ENCODE measurements at places on chromosomes 7 and 10.

- peak; percentile 15 for DNase-seq
Observed at GRCh38 chr7:28956608-28957063, 1.5 kb downstream of the TRIL start.

- no peak for DNase-seq
Observed at GRCh38 chr10:38047666-38048065, 37.2 kb downstream of the ZNF33A start.

GRCh38 chr10:103986360-103986759 lies 19.4 kb downstream of the SLK start:
- no peak for DNase-seq

- DNase-seq = no peak
Observed at GRCh38 chr7:140512317-140513000, 33.2 kb upstream of the MKRN1 start.

DNA sequence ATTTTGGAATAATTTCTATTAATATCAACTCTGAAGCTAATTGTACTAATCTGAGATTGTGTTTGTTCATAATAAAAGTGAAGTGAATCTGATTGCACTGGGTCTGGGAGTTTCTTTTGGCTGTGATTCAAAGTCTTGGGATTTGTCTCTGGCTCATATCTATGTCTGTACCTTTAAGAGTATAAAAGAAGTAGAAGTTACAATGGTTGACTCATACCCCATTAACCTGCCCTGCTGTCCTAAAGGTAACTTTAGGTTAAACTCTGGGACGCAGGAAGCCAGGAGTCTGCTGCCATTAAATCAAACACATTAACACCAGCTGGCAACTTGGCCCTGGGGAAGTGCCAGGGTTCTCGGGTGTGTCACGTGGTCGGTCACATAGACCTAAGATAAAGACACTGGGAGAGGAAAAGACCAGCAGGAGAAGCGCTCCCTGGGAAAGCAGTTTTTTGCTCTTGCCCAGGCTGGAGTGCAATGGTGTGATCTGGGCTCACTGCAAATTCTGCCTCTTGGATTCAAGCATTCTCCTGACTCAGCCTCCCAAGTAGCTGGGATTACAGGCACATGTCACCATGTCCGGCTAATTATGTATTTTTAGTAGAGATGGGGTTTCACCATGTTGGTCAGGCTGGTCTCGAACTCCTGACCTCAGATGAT lies 17.8 kb downstream of the SCD start:
- no peak for DNase-seq

DNA sequence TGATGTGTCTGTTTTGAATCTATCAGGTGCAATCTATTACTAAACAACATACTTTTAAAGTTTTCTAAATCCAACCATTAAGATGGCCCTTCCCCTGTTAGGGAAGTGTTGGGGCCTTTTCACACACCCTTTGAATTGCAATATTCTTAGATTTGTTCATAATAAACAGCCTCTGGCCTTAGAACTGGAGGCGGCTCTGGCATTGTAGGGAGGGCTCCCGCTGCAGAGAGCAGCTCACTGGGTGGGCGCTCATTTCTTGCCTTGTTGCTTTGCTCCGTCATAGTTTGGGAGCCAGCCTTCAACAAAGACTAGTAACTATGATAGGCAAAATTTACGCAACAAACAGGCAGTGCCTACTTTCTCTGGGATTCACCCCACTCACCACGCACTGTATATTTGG lies 4.2 kb upstream of the HOXA10 start:
- DNase-seq = no peak

GRCh38 chr10:118531105-118531852 lies 64.2 kb downstream of the PRLHR start:
- DNase-seq = no peak

DNA sequence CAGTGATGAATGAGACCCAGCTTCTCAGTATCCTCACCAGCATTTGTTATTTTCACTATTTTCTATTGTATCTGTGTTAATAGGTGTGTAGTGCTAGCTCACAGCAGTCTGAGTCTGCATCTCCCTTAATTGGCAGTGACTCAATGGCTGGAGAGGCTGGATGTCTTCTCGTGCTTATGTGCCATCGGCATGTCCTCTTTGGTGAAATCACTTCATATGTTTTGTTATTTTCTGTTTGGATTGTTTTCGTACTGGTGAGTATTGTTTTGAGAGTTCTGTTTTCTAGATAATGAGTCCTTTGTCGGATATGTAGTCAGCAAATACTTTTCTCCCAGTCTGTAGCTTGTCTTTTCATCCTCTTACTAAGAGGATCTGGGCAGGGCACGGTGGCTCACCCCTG lies 66.1 kb downstream of the AMZ1 start:
- no peak for DNase-seq

DNA sequence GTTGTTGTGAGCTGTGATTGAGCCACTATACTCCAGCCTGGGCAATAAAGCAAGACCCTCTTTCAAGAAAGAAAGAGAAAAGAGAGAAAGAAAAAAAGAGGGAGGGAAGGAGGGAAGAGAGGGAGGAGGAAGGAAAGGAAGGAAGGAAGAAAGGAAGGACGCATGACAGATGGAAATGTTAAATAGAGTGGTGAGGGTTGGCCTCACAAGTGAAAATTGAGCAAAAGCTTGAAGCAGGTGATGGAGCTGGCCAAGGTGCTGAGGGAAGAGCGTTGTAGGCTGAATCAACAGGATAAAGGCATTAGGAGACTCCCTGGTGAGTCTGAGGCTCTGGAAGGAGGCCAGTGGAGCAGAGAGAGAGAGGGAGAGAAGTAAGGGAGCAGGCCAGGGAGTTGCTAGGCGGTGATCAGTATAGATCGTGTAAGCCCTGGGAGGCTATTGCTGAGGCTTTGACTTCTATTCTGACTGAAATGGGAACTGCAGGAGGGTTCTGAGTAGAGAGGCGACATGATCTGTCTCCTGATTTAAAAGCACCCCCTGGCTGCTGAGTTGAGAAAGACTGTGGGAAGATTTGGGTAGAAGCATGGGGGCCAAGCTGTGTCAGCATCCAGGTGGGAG lies 26.5 kb upstream of the TMEM248 start:
- DNase-seq = no peak

DNA sequence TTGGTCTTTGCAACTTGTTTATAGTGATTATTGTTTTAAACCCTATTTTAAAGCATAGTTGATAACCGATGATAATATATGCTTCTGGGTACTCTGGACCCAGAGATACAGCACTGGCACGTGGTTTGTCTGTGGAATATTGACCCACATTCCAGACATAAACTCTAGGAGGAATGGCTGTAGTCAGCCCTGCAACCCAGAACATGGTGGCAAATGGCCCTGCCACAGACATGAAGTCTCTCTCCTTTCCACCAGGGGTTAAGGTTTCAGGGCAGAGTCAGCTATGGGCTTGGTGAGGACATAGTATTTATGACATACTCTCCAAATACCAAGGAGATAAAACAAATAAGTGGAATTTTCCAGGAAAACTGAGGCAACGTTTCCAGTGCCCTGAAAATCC lies 83.6 kb downstream of the NAMPT start:
- no peak for DNase-seq

- no peak for DNase-seq
Observed at GRCh38 chr7:150401861-150402631, 22.9 kb downstream of the ZNF775 start.

- DNase-seq = no peak
Observed at GRCh38 chr7:90760892-90761291, 164.8 kb downstream of the CDK14 start.

- no peak for DNase-seq
Observed at GRCh38 chr10:62541811-62542210, 167.6 kb downstream of the ZNF365 start.

DNA sequence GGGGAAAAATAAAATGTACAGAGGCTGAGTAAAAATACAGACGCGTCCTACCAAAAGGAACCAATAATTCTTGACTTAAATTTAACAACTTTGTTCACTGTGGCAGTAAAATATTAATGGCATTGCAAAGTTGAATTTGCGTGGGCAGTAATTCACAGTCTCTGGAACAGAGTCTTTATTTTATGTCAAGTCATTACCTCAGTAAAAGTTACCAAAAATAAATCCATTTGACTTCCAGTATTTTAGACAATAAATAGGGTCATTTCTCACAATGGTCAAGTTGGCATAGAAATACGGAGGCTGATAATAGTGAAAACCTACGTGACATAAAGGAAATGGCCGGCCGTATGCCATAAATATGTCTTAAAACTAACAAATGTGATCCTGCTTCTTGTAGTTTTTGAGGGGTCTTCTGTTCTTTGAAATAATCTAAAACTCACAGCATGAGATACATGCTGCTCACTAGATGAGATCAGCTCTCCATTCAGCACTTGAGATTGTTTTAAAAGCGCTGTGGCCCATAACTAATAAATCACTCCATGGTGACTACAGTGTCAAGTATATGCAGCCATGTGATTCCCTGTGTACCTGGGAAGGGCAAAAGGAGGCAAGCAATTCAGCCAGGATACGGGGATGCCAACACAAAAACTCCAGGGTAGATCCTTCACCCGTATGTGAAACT lies 75.3 kb downstream of the DOCK4 start:
- DNase-seq = no peak

GRCh38 chr7:25517906-25518305 lies 289.6 kb upstream of the NPVF start:
- no peak for DNase-seq

DNA sequence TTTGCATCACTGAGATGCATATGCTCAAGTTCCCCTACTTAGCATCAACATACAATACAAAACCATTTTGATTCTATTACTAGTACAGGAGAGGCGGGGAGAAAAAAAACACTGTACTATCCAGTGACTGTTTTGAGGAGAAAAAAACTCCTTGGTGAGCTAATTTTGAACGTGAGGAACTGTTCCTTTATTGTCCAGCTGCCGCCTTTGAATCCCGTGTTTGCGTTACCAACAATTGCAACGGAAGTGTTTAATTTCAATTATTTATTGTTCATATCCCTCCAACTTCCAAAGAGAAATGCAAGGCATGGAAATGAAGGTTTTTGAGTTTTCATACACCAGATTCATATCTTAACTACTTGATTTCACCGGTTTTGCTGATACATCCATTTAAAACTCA lies 66.4 kb upstream of the ARHGAP21 start:
- no peak for DNase-seq

DNA sequence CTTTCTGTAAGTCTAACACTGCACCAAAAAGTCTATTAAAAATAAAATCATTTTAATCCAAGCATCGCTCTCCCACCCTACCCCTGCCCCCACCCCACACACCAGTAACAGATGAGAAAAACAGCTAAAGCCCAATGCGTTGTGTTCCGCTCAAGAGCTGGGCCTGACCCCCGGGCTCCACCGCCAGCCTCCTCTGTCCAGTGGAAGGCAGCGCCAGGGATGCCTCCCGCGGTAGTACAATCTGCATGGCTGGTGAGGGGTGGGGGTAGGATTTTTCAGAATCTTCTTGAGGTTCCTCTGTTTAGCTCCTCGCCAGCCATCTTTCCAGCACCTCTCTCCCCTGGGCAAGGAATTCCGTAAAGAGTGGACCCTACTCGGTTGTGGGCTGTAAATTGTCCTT lies 12.1 kb downstream of the THSD7A start:
- DNase-seq = no peak

- no peak for DNase-seq
Observed at GRCh38 chr10:4568731-4569130, 257.3 kb upstream of the AKR1E2 start.

GRCh38 chr10:60434418-60435046 lies 44.9 kb upstream of the ANK3 start:
- no peak for DNase-seq

DNA sequence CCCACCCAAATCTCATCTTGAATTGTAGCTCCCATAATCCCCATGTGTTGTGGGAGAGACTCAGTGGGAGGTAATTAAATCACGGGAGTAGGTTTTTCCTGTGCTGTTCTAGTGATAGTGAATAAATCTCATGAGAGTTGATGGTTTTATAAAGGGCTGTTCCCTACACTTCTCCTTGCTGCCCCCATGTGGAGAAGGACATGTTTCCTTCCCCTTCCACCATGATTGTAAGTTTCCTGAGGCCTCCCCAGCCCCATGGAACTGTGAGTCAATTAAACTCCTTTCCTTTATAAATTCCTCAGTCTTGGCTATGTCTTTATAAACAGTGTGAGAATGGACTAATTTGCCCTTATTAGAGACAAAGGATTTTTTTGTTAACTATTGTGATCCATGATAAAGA lies 48.5 kb upstream of the MKX start:
- no peak for DNase-seq

DNA sequence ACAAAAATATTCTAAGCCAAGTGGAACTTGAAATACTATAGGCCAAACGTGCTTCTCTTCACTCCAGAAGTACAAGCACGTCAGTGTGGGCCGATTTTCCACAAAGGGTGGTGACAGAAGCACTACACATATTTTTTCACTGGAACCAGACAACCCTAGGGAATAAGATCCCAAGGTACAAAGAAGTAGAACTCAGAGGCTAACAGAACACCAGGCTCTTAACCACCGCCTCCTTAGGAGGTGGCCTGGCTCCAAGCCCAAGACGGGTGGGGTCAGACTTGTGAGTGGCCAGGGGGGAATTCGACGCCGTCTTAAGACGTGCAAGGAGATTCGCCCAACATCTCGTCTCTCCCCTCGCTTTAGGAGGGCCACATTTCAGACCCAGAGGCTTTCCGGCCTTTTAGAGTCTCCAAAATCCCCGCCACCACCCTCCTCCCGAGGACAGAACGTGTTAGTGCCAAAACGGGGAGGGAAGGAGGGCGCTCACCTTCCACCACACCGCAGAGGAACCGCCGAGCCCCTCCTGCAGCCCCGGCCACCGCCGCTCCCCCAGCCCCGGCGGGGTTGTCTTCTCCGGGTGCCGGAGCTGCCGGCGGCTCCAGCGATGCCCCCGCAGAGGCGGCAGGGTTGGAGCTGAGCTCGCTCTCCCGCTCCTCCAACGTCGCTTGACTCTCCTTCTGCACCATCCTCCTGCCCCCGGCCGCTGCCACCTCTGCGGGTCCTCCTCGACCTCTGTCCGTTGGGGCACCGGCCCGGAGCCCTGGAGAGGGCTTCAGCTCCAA lies 716 bp downstream of the OGA start:
- DNase-seq = peak; percentile 27

- no peak for DNase-seq
Observed at GRCh38 chr7:25812086-25812850, 339.7 kb upstream of the NFE2L3 start.

- no peak for DNase-seq
Observed at GRCh38 chr7:47392241-47392759, 189.6 kb downstream of the TNS3 start.

GRCh38 chr10:23001901-23002516 lies 74.2 kb downstream of the ARMC3 start:
- no peak for DNase-seq

DNA sequence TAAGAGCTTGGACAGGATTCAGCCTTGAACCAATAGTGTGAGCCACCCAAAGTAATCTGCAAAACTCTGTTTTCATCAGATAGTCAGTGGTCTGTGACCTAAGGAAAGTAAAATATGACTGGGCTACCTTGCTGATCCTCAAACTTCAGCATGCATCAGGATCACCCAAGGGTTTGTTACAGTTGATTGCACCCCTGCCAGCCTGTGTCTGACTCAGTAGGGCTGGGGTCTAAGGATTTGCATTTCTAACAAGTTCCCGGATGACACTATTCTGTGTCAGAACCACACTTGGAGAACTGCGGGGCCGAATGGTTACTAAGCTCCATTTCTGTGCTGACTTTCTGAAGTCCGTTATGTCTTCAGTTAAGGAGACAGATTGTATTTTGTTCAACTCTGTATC lies 40.6 kb upstream of the TSPAN13 start:
- DNase-seq = no peak

- no peak for DNase-seq
Observed at GRCh38 chr7:16652240-16652583, 6.2 kb downstream of the BZW2 start.

- DNase-seq = no peak
Observed at GRCh38 chr10:88246675-88247074, 336.4 kb downstream of the RNLS start.

- DNase-seq = no peak
Observed at GRCh38 chr10:1384026-1384425, 327.8 kb downstream of the WDR37 start.

Measured in activated CD8-positive, alpha-beta memory T cell treated with anti-CD3 and anti-CD28 coated beads, Interleukin-2, amount 50 U/mL, for 4 hours (primary cell).